PC-3 (cell line): ENCODE measurements at places on chromosomes 2 and 18.

- H3K36me3 ChIP-seq: no peaks in the 10 kb centered on the region
- no peak overlapping the region for H3K27ac ChIP-seq
- H3K27me3 ChIP-seq: no peaks in the 10 kb centered on the region
- no peaks in the 10 kb centered on the region for H3K4me1 ChIP-seq
- DNase-seq: no peak
These were observed 1.4 kb downstream of the GPR35 start for GRCh38 chr2:240626531-240627300.

- H3K36me3 ChIP-seq: no peaks in the 10 kb centered on the region
- no peak for DNase-seq
- H3K27ac ChIP-seq: no peak overlapping the region
- peaks cover 16% of the 10 kb centered on the region for H3K4me1 ChIP-seq
- no peaks in the 10 kb centered on the region for H3K27me3 ChIP-seq
- no peak overlapping the region for H3K4me3 ChIP-seq
These were observed 95.2 kb downstream of the TFCP2L1 start for GRCh38 chr2:121189661-121190381.

GRCh38 chr2:100879296-100879695 lies 59.4 kb downstream of the NPAS2 start:
- H3K27ac ChIP-seq: no peak overlapping the region
- H3K4me1 ChIP-seq: peaks cover 25% of the 10 kb centered on the region
- no peak overlapping the region for H3K4me3 ChIP-seq
- no peak for DNase-seq
- peaks cover 21% of the 10 kb centered on the region for H3K36me3 ChIP-seq

- no peaks in the 10 kb centered on the region for H3K36me3 ChIP-seq
- no peak for DNase-seq
- no peak overlapping the region for H3K27ac ChIP-seq
These were observed 213.3 kb downstream of the ACKR3 start for GRCh38 chr2:236782938-236783337.

GRCh38 chr2:111534910-111535352 lies 349.1 kb downstream of the ANAPC1 start:
- peaks cover 37% of the 10 kb centered on the region for H3K4me1 ChIP-seq
- DNase-seq: no peak
- peak overlapping the region; percentile 4 for H3K27ac ChIP-seq
- no peaks in the 10 kb centered on the region for H3K36me3 ChIP-seq
- H3K4me3 ChIP-seq: no peak overlapping the region
- no peaks in the 10 kb centered on the region for H3K27me3 ChIP-seq
